Daoy (cell line): ENCODE measurements at places on chromosomes 6 and 20. TPM values are rescaled to one million over a fixed set of nuclear protein-coding genes. Genes with fewer than 3 reads are reported as not detected.

Gene GNMT
- total RNA-seq = 1.5 TPM in 1 of 2 replicates, not detected in the other

Gene BACH2
- total RNA-seq = 0.46 and 0.60 TPM in 2 replicates

Gene SLC32A1
- total RNA-seq = not detected in 2 replicates

Gene ZGPAT
- 18.7 and 29.2 TPM in 2 replicates for total RNA-seq

Gene PRR18
- 3.2 TPM in 1 of 2 replicates, not detected in the other for total RNA-seq

Gene ANGPT4
- under 0.01 and 0.03 TPM in 2 replicates for total RNA-seq

Gene TFAP2C
- total RNA-seq = 4.5 and 7.7 TPM in 2 replicates

Gene MAPK13
- 0.18 and 0.46 TPM in 2 replicates for total RNA-seq

Gene SNAP25
- total RNA-seq = 0.09 and 0.80 TPM in 2 replicates

Gene GABRR1
- total RNA-seq = not detected in 2 replicates

Gene TREM2
- total RNA-seq = not detected in 2 replicates

Gene CTAGE9
- total RNA-seq = not detected in 2 replicates
